ENCODE measurements at places on chromosomes 2 and 18. TPM values are rescaled to one million over a fixed set of nuclear protein-coding genes. Genes with fewer than 3 reads are reported as not detected.

- DNase-seq = no peak
Measured at GRCh38 chr2:99377879-99378278, 40.7 kb downstream of the EIF5B start.

DNA sequence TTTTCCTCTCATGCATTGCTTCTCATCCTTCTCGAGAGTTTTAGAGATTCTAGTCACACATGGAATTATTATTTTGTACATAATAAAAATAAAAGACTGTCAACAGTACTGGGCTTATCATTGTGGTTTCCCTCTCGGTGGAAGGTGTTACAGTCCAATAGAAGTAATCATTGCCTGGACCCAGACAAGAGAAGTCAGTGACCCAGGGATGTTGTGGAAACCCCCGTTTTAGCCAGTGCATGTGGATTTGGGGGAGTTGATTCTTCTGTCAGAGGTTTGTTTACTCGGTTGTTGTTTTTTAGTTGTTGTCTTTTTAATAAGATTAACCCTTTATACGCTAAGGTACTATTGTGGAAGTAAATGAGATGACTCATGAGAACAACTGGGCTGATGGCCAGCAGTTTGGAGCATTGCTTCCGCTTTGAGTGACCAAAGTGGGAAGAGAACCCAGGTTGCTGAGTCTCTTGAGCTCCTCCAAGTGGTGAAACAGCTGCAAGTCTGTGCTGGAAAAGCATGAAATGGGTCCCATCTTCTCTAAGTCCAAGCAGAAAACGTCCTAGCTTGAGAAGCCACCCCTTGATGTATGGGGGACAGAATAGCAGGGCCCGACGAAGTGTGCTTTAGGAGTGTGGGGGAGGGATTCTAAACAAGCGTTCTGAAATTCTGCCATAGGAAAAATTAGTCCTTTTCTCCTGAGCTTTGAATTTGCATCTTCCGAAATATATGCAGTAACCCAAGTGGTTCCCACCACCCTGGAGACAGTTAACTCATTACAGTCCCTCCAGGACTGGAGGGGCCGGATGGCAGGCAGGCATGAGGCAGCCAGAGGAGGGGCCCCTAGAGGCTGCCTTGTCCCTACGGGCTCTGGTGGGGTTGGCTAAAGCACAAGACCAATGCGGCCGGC lies 61.8 kb upstream of the GPR45 start:
- peak; percentile 88 for DNase-seq

GRCh38 chr2:13052547-13052946 lies 335.8 kb downstream of the TRIB2 start:
- no peak for DNase-seq

GRCh38 chr2:109497463-109497862 lies 116.3 kb downstream of the SEPTIN10 start:
- DNase-seq = peak; percentile 74

- peak; percentile 51 for DNase-seq
Measured at GRCh38 chr18:54774981-54775665, 53.2 kb upstream of the RAB27B start.

- peak; percentile 33 for DNase-seq
Measured at GRCh38 chr18:6731222-6731596, 1.7 kb downstream of the ARHGAP28 start.

DNA sequence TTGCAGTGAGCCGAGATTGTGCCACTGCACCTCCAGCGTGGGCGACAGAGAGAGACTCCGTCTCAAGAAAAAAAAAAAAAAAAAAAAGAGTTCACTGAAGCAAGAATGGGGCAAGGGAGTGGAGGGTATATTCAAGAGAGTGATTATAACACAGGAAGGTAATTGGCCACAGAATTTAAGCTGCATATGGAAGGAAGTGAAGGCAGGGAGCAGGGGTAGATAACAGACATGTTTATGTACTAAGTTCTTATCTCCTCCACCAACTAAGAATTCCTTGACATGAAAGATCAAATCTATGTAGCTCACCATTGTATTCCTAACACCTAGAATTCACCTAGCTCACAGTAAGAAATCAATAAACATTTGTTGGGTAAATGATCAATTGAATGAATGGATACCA lies 37.3 kb downstream of the GKN2 start:
- DNase-seq = no peak

- no peak for DNase-seq
Measured at GRCh38 chr2:168424112-168424951, 31.7 kb upstream of the CERS6 start.

DNA sequence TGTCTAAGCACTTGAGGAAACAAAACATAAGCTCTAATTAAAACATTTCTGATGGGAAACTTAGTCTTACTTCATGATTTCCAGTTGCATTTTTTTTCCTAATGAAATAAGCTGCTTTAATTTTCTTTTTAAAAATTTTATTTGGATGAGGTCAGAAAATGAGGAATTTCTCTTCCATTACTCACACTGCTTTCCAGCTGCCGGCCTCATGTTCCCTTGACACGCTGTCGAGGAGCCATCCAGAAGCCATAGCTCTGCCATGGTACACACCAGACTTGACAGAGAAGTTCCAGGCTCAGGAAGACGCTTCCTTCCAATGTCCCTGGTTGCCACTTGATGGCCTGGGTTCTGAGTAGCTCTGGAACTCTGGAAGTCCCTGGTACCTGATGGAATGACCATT lies 12.1 kb upstream of the MAPRE2 start:
- DNase-seq = peak; percentile 61

- DNase-seq = no peak
Measured at GRCh38 chr18:303607-304006, 35.8 kb upstream of the THOC1 start.

DNA sequence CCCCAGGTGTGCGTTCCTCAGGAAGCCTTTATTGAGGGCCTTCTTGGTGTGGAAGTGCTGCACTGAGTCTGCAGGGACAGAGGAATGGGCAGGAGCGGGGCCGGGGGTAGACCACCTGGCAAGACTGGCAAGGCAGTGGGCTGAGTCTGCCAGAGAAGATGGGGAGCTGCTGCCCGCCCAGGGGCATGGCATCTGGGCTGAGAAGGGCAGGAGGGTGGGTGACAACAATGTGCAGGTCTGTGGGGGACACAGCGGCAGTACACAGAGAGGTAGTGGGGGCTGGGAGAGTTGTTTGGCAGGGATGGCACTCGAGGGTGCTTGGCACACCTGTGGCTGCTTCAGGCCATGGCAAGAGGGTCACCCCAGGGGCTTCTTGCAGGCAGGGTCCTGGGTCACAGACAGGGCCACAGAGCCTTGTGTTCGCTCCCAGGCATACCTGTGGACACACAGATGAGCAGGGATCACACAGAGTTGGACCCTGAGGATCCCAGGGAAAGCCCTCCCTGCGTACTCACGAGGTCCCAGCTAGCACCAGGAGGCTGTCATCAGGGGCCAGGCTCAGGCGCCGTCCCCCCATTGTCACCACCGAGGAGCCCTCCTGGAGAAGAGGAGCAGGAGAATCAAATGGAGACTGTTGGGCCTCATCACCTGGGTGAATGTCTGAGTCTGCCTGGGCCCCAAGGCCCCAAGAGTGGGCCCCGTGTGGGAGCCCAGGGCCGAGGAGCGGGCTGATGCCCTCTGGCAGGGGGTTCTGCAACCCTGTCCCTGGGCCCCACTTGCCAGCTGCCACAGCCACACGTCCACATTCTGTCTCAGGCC lies 3.4 kb upstream of the OXER1 start:
- DNase-seq = no peak

- peak; percentile 29 for DNase-seq
Measured at GRCh38 chr2:54512663-54513362, 56.7 kb downstream of the SPTBN1 start.

DNA sequence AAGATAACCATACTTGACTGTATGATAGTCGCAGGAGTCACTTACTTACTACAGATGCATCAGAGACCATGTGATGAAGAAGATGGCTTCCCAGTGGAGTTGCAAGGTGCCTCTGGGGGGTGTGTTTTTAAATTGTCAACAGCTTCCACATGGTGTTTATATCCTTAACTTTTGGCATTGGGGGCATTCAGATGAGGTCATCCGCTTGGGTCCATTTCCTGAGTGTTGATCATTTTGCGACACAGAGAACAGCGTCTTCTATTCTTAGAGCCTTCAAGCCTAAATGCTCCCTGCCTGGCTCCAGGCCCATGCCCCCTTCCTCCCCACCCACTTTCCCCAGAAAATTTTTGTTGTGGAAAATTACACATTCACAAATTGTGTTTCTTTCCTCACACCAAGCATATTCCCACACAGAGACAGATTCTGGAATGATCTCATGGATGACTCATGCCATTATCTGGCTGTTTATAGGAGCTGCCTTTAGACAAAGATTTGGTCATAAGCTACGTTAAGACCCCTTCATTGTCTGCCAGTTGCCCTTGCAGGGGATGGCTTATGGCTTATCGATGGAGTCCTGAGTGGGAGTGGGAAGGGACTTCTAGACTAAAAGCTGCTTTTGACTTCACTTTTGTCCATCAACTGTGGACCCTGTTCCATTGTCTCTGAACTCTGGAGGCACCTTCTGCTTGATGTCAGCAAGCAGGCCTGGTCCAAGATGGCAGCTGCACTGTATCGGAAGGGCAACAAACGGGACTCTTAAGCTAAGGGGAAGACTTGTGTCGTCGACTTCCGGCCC lies 91.8 kb downstream of the CABLES1 start:
- DNase-seq = peak; percentile 82

DNA sequence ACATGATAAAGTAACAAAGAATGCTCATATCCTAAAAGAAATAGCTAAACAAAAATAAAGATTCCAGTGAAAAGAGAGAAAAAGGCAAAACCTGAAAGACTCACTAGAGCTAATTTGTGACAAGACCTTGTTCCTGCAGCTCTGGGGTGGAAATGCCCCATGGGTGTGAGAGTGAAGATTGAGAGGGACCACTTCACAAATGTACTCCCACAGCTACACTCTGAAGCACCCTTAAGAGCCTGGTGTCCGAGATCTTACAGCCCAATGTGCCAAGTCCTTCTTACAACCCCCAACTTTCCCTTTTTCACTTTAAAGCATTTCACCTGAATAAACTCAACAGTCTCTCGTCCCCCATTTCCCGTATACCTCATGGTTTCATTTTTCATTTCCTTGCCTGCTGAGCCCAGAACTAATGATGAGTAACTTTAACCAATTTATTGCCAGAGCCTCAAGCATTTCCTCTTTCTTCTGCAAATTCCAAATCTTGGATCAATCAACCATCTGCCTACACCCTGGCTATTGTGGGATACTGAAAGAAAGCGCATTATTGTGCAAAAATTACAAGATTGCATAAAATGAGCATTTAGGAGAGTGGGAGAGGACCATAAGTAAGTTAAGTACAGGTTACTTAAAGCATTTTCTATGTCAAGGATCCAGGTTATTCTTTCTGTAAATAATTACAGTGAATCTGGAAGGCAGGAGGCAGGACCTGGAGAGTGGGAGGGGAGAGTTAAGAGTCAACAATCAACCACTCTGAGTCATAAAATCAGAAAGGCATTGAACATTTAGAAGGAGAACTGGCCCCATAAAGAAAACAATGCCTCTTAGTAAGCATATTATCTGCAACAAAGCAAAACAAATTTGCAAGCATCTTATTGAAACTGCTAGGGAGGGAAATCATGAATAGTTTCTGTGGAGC lies 804.4 kb upstream of the CELF4 start:
- no peak for DNase-seq

GRCh38 chr2:128442891-128443302 lies 124.2 kb upstream of the HS6ST1 start:
- DNase-seq = no peak

- DNase-seq = no peak
Measured at GRCh38 chr2:44529448-44529847, 167.7 kb downstream of the CAMKMT start.

DNA sequence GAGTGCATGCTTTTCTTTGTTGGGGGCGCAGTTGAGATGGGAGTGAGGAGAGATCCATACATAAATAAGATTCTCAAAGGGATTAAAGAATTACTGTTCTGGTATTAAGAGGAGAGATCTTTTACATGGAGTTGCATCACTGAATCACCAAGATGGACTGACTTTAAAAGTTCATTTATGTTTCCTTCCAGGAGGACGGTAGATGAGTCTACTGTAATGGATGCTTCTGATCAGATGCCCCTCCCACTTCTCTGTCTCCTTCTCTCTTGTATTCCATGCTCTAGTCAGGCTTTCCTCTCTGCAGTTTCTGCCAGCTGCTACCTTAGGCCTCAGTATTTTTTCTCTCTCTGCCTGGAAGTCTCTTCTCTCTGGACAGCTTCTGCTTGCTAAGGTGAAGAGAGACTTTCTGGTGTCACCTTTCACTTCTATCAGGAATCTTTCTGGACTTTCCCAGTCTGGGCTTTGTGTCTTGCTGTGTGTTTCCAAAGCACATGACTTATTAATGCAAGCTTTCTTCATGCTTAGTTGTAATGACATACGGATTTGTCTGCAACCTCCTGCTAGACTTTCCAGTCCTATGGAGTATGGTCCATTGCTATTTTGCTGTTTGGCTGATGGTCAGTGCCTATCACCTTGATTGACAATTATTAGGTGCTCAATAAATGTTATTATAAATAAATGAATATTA lies 23.6 kb downstream of the FAM171B start:
- DNase-seq = no peak

GRCh38 chr2:179338681-179339080 lies 74.0 kb upstream of the SESTD1 start:
- no peak for DNase-seq

- DNase-seq = peak; percentile 42
Measured at GRCh38 chr2:210617732-210618330, 61.4 kb downstream of the CPS1 start.

DNA sequence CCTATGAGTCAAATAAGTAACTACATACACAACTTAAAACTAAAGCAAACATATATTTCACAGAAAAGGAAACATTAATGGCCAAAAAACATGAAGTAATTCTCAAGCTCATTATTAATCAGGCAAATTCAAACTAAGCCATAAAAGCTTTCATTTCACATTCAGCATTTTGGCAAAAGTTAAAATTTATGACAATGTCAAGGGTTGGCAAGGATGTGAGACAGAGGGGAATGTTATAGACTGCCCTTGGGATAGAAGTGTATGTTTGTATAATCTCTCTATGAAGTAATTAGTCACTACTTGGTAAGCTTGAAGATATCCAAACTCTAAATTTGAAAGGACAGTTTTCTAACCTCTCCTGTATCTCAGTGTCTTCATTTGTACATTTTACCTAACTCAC lies 539.4 kb downstream of the RIT2 start:
- DNase-seq = no peak

DNA sequence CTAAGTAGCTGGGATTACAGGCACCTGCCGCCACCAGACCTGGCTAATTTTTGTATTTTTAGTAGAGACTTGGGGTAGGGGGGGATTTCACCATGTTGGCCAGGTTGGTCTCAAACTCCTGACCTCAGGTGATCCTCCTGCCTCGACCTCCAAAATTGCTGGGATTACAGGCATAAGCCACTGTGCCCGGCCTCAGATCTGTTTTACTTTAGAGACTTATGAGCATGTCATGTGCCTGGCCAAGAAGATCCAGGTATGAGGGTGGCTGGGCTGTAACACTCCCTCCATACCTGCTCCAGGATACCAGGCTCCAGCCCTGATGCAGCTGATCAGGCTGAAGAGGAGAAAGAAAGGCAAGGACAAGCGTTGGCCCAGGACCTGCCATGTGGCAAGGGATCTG lies 125.0 kb downstream of the LPIN1 start:
- DNase-seq = no peak

CHST9 gene
- not detected for total RNA-seq

CD207 gene
- not detected for total RNA-seq

COLEC12 gene
- total RNA-seq = 103 TPM

ST8SIA3 gene
- not detected for total RNA-seq

EFEMP1 gene
- 3.7 TPM for total RNA-seq

VAMP8 gene
- total RNA-seq = 27.6 TPM

SALL3 gene
- total RNA-seq = not detected

SLC11A1 gene
- total RNA-seq = 0.10 TPM

GKN1 gene
- not detected for total RNA-seq

CHN1 gene
- total RNA-seq = 131 TPM

CNGA3 gene
- total RNA-seq = not detected

HTR2B gene
- 1.7 TPM for total RNA-seq

FBXO48 gene
- total RNA-seq = 0.98 TPM
